ENCODE measurements at places on chromosomes 4 and X.

- no peak for DNase-seq
Measured at GRCh38 chr4:4689694-4690440, 148.0 kb upstream of the STX18 start.

- peak; percentile 54 for DNase-seq
Measured at GRCh38 chr4:153705743-153706468, 21.8 kb downstream of the TLR2 start.

DNA sequence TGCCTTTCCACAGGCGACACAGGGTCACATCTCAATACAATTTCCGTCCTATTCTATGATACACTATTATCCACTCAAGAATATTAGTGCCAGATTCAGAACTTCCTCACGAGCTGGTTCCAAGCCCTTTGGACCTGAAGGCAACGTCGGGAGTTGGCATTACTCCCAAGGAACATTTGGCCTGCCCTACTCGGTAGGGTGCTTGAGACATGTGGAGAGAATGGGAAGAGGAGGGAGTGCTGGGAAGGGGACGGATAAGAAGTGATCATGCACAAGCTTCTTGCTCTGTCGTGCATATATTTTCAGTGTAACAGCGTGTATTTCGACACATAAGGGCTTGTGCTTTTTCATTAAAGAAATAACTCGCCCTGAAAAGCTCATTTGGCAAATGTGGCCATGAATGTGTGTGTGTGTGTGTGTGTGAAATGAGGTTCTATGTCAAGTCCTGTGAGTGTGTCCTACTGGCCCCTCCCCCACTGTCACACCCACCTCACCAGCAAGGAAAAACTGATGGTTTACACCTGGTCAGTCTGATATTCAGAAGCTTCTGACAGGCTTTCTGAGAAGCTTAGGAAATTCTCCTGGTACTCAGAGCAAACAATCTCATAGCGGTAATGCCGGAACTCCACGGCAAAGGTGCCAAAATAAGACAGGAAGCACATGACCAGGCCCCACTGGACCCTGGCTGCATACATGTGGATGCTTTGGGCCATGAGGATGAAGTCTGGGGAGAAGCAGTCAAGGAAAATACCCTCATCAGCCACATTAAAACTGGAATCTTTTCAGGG, 54.8 kb downstream of the ENOPH1 start:
- DNase-seq = no peak

DNA sequence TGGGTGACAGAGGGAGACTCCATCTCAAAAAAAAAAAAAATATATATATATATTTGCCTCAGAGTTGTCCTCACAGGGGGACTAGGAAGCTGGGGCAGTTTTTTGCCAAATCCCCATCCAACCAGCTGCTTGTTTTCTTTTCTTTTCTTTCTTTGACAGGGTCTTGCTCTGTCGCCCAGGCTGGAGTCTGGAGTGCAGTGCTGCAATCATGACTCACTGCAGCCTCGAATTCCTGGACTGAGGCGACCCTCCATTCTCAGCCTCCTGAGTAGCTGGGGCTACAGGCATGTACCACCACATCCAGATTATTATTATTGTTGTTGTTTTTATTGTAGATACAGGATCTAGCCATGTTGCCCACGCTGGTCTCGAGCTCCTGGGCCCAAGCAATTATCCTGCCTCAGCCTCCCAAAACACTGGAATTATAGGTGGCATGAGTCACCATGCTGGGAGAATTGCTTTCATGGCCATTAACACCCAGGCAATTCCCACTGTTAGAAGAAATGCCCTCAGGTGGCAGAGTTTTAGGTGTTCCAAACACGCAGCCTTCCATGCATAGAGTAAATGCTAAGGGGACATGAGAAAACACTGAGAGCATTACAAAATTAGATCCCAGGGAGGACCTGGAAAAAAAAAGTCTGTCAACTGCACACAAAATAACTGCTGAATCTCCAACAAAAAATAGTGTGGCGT, 98.0 kb downstream of the ARHGAP6 start:
- no peak for DNase-seq

DNA sequence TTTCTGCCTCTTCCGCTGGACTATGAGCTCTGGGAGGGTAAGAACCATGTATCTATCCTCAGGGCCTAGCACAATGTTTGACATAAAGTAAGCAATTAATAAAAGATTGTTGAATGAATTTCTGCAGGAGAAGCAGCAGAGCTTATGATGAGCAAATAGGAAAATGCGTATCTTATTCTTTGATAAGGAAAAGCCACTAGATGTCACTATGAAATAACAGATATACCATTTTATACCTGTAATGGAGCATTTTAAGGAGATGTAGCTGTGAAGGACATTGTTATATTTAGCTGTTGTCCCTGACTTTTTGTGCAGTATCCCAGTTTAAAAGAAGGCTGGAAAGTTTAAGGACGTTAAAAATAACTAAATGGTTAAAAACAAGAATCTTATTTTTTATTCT, 147.2 kb upstream of the MBNL3 start:
- DNase-seq = peak; percentile 41

- no peak for DNase-seq
Measured at GRCh38 chr4:152709675-152710438, 30.1 kb upstream of the TMEM154 start.

DNA sequence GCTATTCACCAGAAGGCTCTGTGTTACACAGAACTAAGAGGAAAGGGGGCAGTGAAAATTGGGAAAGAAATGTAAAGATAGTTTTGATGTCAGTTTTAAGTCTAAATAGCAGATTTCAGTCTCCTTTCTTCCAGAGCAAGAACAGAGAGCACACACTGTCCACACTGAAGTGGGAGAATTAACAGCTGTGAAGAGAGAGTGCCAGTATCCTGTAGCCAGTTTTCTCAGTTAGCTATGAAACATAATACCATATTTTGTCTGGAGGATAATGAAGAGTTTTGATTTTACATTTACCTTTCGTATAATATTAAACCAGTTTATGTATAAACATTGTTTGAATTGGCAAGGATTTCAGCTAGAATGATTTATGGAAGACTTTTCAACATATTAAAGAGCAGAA, 35.1 kb downstream of the FBXO8 start:
- no peak for DNase-seq

GRCh38 chrX:139930401-139930800, 2.5 kb downstream of the ATP11C start:
- DNase-seq = no peak

DNA sequence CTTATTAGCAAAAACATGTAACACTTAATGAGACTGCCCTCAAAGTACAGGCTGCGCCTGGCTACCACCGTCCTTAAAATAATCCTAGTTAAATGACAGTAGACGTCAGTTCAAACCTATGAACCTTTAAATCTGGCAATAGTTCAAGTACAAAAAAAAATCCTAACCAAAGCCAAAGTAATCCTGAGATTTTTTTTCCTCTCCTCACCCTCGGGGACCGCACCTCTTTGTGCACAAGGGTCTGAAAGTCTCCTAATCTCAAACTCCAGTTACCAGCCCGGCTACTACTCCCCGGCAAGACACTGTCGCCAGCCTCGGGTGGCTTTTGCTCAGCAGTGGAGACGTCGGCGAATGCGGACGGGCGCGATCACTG, 439 bp downstream of the SEC31A start:
- no peak for DNase-seq

DNA sequence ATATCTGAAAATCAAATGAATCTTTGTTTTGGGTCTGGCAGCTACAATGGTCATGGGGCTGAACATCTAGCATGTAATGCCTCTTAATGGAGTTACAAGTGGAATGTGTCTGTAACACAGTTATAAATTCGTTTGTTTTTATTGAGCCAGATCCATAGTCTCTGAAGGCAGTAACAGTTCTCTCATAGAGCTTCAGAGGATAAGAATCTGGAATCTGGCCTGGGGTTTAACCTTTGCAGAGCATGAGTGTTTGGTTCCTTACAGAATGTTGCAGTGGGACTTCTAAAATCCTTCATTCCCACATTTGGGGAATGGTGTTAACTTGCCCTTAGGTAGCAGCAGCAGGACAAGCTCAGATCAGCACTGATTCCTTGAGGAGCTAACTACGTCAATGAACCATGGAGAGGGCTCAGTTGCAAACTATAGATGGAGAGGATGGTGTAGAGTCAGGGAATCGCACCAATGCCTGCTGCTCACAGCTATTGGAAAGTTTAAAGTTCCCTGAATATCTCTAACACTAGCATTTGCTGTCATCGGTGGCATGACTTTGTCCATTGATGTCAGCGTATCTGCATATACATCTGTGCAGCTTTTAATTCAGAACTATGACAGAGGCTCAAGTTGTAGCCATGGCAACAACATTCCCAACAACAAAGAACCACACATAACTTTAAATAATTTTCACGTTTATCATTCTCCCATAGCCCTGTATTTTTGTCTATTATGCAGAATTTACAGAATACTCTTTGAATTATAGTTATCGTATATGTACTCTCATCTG, 72.2 kb downstream of the RASGEF1B start:
- no peak for DNase-seq

GRCh38 chr4:186058253-186058979, 10.5 kb upstream of the TLR3 start:
- DNase-seq = no peak

DNA sequence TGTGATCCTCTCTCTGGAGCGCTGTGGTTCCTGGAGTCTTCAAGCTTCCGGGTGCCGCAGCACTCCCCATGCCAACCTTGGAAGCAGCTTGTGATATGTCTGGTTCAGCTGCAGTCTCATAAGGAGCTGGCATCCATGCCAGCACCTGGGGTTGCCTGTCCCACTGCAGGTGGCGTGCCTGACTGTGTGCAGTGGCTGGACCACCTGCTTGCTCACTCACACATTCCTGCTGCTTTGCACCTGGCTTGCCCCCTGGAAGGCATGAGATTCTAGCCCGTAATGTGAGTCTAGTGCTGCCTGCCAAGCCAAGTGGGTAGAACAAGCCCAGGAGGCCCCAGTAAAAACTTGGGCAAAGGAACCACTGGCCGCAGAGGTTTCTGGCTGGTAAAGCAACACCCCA, 687.2 kb upstream of the AADAT start:
- no peak for DNase-seq

DNA sequence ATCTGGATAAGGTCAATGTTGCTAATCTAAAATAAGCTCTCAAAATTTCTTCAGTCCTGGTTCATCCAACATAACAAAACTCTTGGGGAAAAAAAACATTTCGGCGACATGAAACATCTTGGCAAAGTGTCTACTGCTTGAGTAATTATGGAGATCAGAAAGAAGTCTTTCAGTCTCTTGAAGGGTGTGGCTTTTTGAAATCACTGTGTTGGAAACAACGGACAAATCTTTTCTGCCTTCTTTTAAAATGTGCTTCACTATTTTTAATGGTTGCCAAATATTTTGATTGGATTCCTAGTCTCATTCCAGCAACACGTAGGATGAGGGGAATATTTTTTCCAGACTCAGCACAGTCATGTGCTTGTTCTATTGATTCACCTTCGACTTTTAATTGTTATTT, 138.6 kb downstream of the KLHL8 start:
- no peak for DNase-seq

DNA sequence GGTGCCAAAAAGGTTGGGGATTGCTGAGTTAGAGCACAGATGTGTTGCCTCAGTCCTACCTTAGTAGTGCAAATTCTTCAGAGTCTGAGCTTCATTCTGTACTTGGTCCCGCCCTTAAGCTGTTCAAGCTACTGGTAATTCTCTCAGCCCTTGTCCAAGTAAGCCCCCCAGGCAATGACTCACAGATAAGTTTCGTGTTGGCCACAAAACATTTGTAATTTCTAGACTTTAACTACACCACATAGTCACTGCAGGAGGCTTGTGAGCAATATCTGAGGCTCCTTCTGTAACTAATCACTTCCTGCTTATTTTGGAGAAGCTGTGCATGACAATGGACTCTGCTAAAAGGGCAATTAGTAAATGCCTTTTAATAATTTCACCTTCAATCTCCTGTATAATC, 1420.5 kb downstream of the PCDH7 start:
- DNase-seq = peak; percentile 84

Measured in OCI-M1 (cell line).